ENCODE measurements at places on chromosomes 3 and 15.

DNA sequence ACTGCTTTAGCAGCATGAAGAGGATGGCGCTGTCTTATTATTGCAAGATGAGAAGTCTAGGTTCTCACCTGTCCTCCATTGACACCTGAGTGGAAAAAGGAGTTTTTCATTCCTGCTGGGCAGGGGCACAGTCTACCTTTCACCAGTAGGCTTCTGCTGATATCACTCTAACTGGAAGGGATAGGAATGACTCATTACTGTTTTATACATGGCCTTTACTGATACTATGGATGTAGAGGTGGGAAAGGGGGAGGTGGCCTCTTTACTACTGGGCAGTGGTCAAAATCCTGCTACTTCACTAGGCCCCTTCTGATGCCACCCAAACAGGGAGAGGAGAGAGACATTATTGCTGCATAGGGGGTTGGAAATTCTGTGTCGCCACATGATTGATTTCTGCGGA lies 97.8 kb downstream of the BBX start:
- no peak for DNase-seq

DNA sequence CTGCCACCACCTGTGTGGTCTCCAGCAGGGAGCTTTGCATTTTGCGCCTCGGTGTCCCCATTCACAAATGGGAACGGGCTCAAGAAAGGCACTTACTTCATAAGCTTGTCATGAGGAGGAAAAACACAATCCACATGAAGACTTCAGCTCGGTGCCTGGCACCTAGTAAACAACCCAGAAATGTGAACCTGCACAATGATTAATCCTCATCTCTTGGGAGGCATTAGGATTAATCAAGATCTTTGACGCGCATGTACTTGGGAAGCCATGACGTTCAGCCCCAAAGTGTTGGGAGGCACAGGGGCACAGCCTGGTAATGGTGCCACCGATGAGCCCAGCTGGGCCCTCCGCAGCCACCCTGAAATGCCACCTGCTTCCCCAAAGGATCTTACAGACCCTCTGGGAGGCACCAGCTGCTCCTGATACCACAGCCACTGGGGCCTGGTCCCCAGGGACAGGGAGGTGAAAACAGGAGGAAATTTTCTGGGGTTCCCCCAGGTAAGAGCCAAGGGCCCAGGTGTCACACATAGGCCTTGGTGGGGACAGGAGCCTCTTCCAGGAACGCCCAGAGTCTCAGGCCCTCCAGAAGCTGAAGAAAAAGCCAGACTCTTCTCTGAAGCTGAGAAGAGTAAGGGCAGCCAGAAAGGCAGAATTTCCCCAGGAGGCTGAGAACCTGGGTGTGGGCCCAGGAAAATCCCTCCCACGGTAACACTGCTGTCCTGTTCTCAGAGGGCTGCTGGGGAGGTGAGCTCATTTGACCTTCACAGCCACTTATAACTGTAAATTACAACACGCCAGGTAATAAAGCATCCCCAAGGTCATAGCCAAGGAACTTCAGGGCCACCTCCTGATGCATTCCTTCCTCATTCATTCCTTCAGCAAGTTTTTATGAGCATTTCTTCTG lies 507.5 kb downstream of the SHQ1 start:
- no peak for DNase-seq

DNA sequence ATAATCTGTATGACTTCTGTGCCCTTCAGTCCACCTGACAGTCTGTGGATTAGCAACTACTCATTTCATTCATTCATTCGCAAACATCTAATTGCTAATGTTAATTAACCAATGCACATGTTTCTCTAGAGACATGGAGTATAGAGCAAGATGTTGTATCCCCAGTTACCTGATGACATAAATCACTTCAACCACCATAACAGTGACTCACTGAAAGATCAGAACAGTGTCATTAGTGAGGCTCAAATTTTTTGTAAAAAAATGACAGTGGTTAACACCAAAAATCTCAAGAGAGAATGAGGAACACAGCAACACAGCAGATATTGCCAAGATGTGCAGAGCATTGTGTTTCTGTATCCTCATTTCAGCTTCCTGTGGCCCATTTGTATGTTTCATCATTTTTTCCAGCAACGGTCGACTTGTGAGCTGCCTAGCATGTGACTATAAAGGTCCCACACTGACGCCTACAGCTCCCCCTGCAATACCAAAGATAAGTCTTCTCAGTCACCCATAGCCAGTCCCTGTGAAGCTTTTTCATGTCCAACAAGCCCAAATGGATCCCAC lies 3.7 kb upstream of the PLD1 start:
- DNase-seq: no peak

- no peak for DNase-seq
Observed at GRCh38 chr15:66153549-66154415, 99.8 kb downstream of the MEGF11 start.

GRCh38 chr3:33826688-33827087 lies 28.3 kb downstream of the PDCD6IP start:
- no peak for DNase-seq

GRCh38 chr3:138985932-138986331 lies 20.1 kb downstream of the PRR23A start:
- DNase-seq: no peak
